ENCODE measurements at places on chromosomes 11 and 22. TPM values are rescaled to one million over a fixed set of nuclear protein-coding genes. Genes with fewer than 3 reads are reported as not detected.

SHANK3 gene
- 18.4 TPM for total RNA-seq

MAPK8IP2 gene
- not detected for total RNA-seq

POU2AF1 gene
- under 0.01 TPM for total RNA-seq

ROBO4 gene
- total RNA-seq: 96.6 TPM

SYT9 gene
- total RNA-seq: 0.29 TPM

GRAMD1B gene
- total RNA-seq: under 0.01 TPM

ELFN2 gene
- total RNA-seq: not detected

DNHD1 gene
- 32.5 TPM for total RNA-seq

OR4A16 gene
- not detected for total RNA-seq

MMP13 gene
- not detected for total RNA-seq

MPEG1 gene
- total RNA-seq: 5.0 TPM

CARD10 gene
- 11.5 TPM for total RNA-seq

IFITM10 gene
- total RNA-seq: not detected

SEPTIN3 gene
- total RNA-seq: not detected

SPDYC gene
- not detected for total RNA-seq

ZNF195 gene
- 9.4 TPM for total RNA-seq

ANO5 gene
- 3.5 TPM for total RNA-seq

DERL3 gene
- 1.2 TPM for total RNA-seq

RIBC2 gene
- not detected for total RNA-seq

RHOD gene
- 23.6 TPM for total RNA-seq

SLC22A9 gene
- not detected for total RNA-seq

GAL gene
- 0.41 TPM for total RNA-seq

MPPED2 gene
- total RNA-seq: 16.3 TPM

THAP12 gene
- 42.4 TPM for total RNA-seq

KCNC1 gene
- not detected for total RNA-seq

SPA17 gene
- 2.6 TPM for total RNA-seq

IL17REL gene
- total RNA-seq: 0.26 TPM

ABCC8 gene
- 1.9 TPM for total RNA-seq

MRGPRX3 gene
- not detected for total RNA-seq

MEI1 gene
- 0.70 TPM for total RNA-seq

CHADL gene
- total RNA-seq: not detected

KCNK4 gene
- 0.76 TPM for total RNA-seq

KIAA0930 gene
- 13.3 TPM for total RNA-seq

OSBPL5 gene
- total RNA-seq: 24.7 TPM

OR51B4 gene
- total RNA-seq: 0.35 TPM

LRRC51 gene
- not detected for total RNA-seq

EHF gene
- total RNA-seq: 98.7 TPM

PANX1 gene
- 11.8 TPM for total RNA-seq

CD3D gene
- total RNA-seq: not detected

SCARF2 gene
- 84.5 TPM for total RNA-seq

CARNS1 gene
- not detected for total RNA-seq

VPS37C gene
- 0.26 TPM for total RNA-seq

METTL15 gene
- total RNA-seq: 8.5 TPM

TRPM5 gene
- total RNA-seq: not detected

DDTL gene
- total RNA-seq: not detected

CLCF1 gene
- total RNA-seq: 6.6 TPM

PPP1R14B gene
- total RNA-seq: 9.5 TPM

LRRC56 gene
- 1.9 TPM for total RNA-seq

DLAT gene
- total RNA-seq: 32.7 TPM

OR52W1 gene
- not detected for total RNA-seq

PTPRCAP gene
- total RNA-seq: 2.5 TPM

NLRP14 gene
- 0.24 TPM for total RNA-seq

FREY1 gene
- not detected for total RNA-seq

C11orf21 gene
- total RNA-seq: 1.7 TPM

PYGM gene
- 42.8 TPM for total RNA-seq

SCGB2A2 gene
- total RNA-seq: not detected

ELMOD1 gene
- not detected for total RNA-seq

NOX4 gene
- total RNA-seq: 20.0 TPM

TNRC6B gene
- total RNA-seq: 10.5 TPM

PATE2 gene
- total RNA-seq: not detected

All from uterus (tissue), 4 donors.